Activated T-helper 9 cell treated with anti-CD3 and anti-CD28 coated beads, Interleukin-2, amount 50 U/mL, for 16 hours (primary cell): ENCODE measurements at places on chromosomes 3 and 15.

- no peak for DNase-seq
These were observed 6.6 kb downstream of the MFGE8 start for GRCh38 chr15:88906551-88906950.

DNA sequence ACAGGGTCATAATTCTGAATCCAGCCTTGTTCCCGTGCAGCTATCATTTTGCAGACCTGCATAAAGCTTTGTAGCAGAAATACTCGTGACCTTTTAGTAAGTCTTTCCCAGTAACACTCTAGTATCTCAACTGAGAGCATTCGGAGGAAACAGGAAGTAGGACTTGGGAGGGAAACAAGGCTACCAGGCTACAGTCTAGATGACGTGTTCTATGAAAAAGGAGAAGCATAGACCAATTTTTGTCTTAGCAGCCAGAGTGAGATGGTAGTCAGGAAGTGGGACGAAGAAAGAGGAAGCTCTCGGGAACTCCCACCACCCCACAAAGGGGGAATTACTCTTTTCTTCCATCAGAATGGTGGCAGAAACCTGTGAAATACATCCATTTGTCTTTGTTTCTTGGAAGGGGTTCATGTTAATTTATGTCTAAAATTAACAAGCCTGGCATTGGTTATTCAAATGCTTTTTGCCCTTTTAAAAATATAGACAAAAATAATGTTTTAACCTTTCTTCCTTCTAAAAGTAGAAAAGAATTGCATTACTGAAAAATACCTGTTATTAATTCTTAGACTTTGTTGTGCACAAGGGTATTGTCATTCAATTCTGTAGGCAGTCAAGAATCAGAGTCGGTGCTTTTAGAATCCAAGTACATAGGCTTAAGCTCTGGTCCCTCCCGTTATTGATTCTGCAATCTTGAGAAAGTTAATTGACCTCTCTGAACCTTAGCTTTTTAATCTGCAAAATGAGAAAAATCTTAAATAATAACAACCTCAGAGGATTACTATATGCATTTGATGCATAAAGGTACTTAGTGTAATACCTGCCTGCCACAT lies 1.6 kb upstream of the SUCNR1 start:
- DNase-seq: no peak

DNA sequence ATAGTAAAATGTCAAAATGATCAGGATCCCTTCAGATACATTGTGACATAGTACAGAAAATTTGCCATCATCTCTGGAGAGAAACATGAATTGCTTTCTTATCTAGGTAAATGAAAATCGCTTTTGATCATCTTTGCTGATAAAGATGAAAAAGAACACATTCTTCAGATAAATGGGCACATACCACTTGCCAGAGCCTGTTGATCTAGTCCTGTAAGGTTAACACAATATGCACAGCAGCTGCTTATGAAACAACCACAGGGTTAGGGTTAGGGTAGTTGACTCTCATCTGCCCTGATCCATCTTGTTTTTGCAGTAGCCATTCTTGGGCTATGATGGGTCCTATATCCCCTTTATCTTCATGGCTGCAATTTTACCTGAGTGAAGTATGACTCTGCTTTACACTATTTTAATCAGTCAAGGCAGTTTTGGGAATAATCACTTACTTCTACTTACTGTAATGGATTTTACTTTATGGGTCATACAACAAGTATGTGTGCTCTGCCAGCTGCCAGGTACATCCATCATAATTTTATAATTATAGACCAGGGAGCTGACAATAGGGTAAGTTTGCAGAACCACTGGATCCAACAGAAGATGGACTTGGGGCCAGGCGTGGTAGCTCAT lies 12.6 kb upstream of the SPINK8 start:
- no peak for DNase-seq

DNA sequence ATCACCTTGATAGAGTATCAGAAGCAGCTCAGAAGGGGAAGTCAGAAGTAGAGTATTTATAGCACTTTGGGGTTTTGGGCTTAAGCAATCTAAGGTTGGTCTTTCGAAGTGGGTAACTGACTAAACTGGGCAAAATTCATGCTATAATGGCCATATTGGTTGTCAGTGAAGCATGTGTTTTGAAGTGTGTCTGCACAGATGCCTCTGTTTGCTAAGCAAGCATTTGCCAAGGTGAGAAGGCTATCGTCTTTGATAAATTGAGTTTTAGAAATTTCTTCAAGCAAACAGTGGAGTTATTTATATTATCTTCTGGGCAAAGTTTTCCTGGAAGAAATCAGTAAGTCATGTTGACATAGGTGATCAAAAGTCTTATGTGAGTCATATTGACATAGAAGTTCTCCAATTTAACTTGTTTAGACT lies 412.8 kb upstream of the TGFBR2 start:
- DNase-seq: no peak

- DNase-seq: no peak
These were observed 322.7 kb upstream of the ZNF717 start for GRCh38 chr3:76107935-76108570.

DNA sequence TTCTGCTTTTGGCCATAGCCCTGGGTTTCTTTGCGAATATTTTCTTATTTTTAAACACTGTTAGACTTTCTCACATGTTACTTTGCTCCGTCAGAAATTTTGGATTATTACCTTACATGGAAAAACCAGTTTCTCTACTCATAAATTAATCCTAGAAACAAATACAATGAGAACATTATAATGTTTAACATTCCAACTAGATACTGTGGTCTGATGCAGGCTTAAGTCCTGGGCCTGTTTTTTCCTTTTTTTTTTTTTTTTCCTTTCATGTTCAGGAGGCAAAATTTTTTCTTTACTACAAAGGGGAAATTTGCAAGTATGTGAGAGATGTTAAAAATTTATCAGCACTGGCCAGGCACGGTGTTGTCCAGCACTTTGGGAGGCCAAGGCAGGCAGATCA lies 28.9 kb downstream of the POPDC2 start:
- no peak for DNase-seq

DNA sequence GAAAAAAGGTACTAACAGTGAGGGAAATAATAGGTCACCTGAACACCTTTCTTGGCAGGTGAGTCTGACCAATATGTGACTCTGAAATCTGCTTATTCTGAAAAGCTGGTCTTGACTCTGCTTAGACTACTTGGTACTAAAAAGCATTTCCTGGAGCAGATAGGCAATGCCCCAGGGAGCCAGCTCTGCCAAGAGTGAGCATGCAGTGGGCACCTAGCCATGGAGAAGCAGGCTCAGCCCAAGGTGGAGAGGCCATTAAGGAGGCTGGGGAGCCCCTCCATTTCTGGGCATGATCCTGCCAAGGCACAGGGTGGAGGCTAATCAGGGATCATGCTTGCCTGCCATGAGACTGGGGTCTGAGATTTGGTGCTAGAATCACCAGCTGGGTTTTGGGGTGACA lies 1.6 kb upstream of the LTF start:
- no peak for DNase-seq

DNA sequence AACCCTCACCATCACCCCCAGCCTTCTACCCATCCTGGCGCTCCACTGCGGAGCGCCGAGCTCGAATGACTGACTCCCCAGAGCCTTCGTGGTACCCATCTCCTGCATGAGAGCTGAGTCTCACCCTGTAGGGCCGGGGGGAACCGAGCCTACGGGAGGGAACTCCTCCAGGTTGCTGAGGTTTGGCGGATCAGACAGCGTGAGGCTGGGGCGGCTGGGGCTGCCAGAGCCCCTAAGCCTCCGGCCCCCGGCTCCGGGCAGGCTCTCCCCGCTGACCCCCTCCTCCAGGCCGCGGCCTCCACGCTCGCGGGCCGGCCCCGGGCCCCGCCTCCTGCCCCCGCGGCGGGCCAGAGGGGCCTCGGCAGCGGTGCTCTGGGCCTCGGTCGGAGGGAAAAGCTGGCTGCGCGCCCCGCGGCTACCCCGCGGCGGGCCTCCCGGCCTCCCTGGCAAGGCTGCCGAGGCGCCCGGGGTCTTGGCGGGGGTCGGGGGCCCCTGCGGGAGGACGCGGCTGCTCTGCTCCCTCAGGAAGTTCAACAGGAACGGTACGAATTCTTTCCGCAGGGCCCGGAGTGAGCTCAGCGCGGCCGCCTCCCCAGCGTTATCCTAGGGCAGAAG lies 643 bp downstream of the CDAN1 start:
- DNase-seq: no peak

GRCh38 chr3:157582637-157582973 lies 79.4 kb upstream of the VEPH1 start:
- no peak for DNase-seq

- no peak for DNase-seq
These were observed 128.7 kb upstream of the SLC2A2 start for GRCh38 chr3:171155122-171155700.

DNA sequence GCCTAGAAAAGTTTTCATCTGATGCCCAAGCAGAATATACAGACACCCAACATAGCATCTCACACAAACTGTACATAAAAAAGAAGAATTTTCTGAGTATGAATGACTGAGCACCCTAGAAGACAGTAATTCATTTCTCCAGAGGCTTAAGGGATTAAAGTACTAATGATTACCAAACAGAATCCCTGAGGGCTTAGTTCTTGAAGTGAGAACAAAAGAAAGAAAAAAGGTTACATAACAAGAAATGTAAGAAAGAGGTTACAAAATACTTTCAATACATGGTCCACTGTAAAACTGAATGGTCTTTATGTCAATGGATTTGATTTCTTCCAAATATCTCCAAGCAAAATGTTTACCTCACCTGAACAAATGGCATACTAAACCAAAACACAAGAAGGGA lies 9.1 kb upstream of the NEK10 start:
- DNase-seq: no peak

GRCh38 chr3:153463895-153464294 lies 301.9 kb downstream of the RAP2B start:
- no peak for DNase-seq

DNA sequence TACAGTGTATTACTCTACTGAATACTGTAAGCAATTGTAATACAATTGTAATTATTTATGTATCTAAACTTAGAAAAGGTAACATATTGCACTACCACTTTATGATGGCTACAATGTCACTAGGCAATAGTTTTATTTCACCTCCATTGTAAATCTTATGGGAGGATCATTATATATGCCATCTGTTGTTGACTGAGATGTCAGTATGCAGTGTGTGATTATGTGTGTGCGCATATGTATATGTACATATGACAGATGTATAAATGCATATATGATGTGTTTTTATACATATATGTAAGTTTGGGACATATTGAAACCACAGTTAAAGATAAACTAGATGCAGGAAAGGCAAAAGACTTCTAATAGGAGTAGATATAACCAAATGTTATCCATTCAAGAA lies 8.5 kb downstream of the IGSF10 start:
- DNase-seq: no peak

DNA sequence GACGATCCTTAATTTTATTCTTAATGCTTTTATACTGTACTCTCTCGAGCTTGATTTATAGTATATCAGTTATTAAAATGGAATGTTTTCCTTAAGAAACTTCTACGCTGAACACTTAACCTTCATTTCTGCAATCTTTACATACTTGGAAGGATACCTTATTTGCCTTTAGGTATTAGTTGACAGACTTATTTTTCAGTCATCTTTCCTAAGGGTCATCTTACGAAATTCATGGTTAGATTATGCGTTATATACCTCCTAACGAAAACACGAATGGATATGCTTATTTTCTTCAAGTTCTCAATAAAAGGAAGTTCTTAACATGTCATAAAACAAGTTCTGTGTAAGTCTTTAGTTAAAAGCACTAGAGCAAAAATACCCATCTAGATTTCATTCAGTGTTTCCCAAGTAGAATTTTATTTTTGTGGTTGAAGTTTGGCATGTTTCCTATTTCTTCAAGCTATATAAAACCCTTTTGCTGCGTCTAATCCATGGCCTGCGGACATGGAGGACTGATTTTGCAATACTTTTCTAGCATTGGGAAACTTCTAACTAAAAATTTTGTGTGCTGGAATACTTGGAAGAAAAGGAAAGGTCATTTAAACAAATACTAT lies 231.3 kb downstream of the TP63 start:
- DNase-seq: no peak

DNA sequence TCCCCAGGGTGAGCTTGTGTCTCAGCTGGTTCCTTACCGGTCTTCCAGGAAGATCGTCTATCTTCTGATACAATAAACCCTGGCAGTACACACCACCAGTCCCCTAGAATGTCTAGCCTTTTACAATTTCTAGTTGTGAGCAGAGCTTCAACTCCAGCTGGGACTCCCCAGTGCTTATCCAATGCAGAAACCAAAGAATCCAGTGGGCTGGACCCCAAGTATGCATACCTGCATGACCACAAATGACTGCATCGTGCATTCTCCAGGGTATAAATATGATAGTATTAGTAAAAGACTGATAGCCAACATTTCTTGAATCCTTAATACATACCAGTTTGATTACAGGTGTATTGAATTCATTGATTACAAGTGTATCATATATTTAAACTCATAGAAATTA lies 176.0 kb downstream of the SATB1 start:
- DNase-seq: no peak

DNA sequence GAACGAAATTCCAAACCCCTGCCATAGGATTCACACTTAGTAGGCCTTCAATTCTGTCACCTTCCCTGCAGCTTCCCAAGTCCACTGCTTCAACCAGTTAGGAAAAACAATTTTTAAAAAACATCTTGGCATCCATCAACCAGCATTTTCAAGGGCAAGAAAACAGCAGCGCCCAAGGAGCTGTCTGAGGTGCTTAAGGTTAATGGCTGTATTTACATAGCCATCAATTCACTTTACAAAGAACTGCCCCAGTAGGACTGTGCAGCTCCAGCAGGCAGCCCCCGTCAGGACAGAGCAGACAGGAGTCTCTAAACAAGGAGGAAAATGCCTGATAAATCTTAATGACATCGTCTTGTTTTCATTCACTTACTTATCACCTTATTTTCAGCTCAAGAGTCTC lies 13.3 kb downstream of the TAFA4 start:
- no peak for DNase-seq

DNA sequence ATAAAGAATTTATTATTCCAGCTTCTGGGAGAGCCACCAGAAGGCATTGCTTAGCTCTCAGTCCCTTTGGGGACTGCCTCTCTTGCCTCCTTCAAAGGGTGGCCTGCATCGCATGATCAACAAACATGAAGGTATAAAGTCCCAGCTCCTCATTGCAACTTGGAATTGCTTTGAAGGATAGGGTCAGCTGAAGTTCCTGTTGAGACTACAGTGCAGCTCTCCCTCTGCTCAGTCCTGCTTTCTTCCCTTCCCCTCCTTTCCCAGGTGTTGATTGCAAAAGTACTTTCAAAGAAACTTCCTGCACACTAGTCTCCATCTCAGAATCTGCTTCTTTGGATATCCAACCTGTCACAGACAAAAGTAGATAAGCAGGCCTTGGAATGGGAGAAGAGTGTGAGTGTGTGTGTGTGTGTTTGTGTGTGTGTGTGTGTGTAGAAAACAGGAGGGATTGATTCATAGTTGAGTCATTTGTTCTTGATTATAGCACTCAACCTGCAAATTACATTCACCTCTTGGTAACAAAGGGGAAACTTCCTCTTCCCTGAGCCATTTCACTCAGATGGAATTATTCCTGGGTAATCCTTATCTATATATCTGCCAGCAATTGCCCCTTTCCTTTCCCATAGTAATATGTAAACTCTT lies 13.7 kb downstream of the CCR8 start:
- DNase-seq: no peak
